ENCODE measurements at places on chromosomes 16 and 17. TPM values are rescaled to one million over a fixed set of nuclear protein-coding genes. Genes with fewer than 3 reads are reported as not detected.

KRTAP17-1 gene
- total RNA-seq: not detected

OR1F1 gene
- total RNA-seq: not detected

CRYM gene
- total RNA-seq: not detected

NME3 gene
- 98.0 TPM for total RNA-seq

CLEC18A gene
- 0.13 TPM for total RNA-seq

C1QTNF8 gene
- not detected for total RNA-seq

WFIKKN1 gene
- 2.6 TPM for total RNA-seq

KCTD19 gene
- total RNA-seq: not detected

MGAT5B gene
- total RNA-seq: 0.08 TPM

NLGN2 gene
- total RNA-seq: 18.5 TPM

KRTAP1-5 gene
- total RNA-seq: 10.1 TPM

XAF1 gene
- total RNA-seq: 10.9 TPM

OR1E2 gene
- not detected for total RNA-seq

DNAH3 gene
- total RNA-seq: not detected

KRT20 gene
- total RNA-seq: not detected

JPH3 gene
- total RNA-seq: 0.08 TPM

TTYH2 gene
- total RNA-seq: 6.0 TPM

MEIOB gene
- total RNA-seq: not detected

KRT12 gene
- not detected for total RNA-seq

C17orf50 gene
- not detected for total RNA-seq

SLC13A5 gene
- 1.7 TPM for total RNA-seq

MT1F gene
- total RNA-seq: 1.3 TPM

SCIMP gene
- not detected for total RNA-seq

RAP1GAP2 gene
- total RNA-seq: 0.32 TPM

SLC2A4 gene
- 0.96 TPM for total RNA-seq

CDYL2 gene
- 6.5 TPM for total RNA-seq

TP53TG3C gene
- not detected for total RNA-seq

CPNE2 gene
- total RNA-seq: 24.8 TPM

EPN3 gene
- 0.26 TPM for total RNA-seq

DPEP3 gene
- total RNA-seq: not detected

CSH1 gene
- not detected for total RNA-seq

CFAP20 gene
- 46.5 TPM for total RNA-seq

C17orf100 gene
- 0.91 TPM for total RNA-seq

TEKT1 gene
- not detected for total RNA-seq

MBTPS1 gene
- total RNA-seq: 85.1 TPM

ESRP2 gene
- 0.52 TPM for total RNA-seq

E4F1 gene
- total RNA-seq: 37.3 TPM

C16orf86 gene
- total RNA-seq: 2.3 TPM

CCL7 gene
- 2.4 TPM for total RNA-seq

KRT16 gene
- not detected for total RNA-seq

CSH2 gene
- total RNA-seq: not detected

KRT40 gene
- total RNA-seq: not detected

NOD2 gene
- not detected for total RNA-seq

PRSS21 gene
- 2.2 TPM for total RNA-seq

STH gene
- not detected for total RNA-seq

MSI2 gene
- 10.6 TPM for total RNA-seq

RBL2 gene
- total RNA-seq: 47.3 TPM

DNAAF8 gene
- total RNA-seq: 0.08 TPM

Data from epithelial cell of alveolus of lung (primary cell).